ENCODE measurements at places on chromosomes 3 and 15.

DNA sequence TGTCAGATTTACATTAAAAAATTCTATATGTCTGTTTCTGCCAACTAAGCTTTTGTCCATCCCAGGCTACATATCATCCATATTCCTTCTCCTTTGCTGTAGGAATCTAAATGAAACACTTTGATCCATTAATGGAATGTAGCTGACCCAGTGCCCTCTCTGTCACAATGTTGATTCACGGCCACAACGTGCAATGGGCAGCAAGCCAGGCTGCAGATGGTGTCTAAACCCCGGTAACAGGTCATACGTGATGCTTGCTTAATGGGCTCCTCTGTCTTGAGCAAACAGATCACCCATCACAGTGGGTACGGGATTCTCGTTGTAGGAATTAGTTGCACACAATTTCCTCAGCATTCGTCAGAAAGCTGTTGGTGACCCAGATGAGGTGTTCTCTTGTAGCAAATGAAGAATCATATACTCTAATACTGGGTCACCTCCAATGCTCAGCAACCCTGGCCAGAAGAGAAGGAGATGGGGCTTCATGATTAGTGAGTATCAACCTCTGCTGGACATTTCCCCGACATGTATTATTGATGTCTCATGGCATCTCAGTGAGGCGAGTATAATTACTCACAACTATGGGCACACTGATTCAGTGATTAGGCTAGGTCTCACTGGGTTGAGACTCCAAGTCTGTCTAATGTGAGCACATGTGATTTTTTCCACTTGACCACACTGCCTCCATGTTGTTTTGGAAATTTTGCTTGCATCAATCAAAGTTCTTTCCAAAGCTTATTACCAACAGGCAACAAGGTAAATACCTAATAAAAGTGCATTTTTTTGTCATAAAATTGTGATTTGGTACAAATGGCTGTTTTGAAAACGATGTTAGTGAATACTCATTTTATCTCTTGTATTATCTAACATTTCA, 12.9 kb upstream of the DCBLD2 start:
- DNase-seq = no peak

- DNase-seq = no peak
These were observed at the start of gene GCHFR for GRCh38 chr15:40763801-40764628. TSS of gene GCHFR (plus strand) at chr15:40764068. CDS start at chr15:40764181, 113 bp downstream.

DNA sequence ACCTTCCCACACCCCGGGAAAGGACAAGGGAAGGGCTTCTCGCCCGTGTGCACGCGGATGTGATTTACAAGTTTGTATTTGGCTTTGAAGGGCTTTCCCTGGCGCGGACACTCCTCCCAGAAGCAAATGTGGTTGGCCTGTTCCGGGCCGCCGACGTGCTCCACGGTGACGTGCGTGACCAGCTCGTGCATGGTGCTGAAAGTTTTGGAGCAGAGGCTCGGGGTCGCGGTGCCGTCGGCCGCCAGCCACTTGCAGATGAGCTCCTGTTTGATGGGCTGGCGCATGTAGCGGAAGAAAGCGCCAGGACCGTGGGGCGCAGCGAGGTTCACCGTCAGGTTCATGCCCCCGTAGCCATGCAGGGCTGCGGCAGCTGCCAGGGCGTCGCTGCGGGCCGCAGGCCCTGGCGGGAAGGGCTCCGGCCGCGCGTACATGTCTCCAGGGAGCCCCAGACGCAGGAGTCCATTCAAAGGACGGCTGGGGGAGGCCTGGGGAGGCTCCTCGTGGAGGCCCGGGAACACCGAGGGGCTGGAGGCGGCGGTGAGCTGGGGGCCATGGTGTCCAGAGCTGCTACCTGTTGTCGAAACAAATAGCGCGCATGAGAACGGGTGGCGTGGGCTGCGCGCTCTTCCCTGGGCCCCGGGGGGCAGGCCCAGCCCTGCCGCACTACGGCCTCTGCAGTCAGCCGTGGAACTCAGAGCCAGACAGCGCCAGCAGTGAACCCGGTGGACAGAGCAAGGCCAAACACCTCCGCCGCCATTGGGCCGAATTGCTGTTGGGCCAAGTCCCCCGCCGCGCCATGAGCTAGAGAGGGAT, 10.2 kb downstream of the ZIC4 start:
- DNase-seq = no peak

GRCh38 chr15:57591237-57591821, 375 bp upstream of the MYZAP start:
- no peak for DNase-seq

- DNase-seq = no peak
These were observed 154.4 kb upstream of the HES1 start for GRCh38 chr3:193981504-193981903.

DNA sequence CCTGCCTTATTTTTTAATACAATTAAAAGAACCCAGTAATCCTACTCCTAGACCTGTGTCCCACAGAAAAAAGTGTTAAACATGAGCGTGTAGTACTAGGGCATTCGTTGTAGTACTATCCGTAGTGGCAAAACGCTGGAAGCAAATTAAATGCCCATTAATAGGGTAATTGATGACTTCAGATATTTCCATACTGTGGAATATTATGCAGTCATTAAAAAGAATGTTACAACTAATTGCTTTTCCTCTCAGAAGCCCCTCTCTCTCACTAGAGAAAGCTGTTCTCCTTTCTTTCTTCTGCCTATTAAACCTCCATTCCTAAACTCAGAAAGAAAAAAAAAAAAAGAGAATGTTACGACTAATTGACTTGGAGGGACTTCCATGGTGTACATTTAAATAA, 2.7 kb downstream of the BBS4 start:
- DNase-seq = no peak

GRCh38 chr3:16515885-16516420, 2.5 kb upstream of the RFTN1 start:
- DNase-seq = no peak

DNA sequence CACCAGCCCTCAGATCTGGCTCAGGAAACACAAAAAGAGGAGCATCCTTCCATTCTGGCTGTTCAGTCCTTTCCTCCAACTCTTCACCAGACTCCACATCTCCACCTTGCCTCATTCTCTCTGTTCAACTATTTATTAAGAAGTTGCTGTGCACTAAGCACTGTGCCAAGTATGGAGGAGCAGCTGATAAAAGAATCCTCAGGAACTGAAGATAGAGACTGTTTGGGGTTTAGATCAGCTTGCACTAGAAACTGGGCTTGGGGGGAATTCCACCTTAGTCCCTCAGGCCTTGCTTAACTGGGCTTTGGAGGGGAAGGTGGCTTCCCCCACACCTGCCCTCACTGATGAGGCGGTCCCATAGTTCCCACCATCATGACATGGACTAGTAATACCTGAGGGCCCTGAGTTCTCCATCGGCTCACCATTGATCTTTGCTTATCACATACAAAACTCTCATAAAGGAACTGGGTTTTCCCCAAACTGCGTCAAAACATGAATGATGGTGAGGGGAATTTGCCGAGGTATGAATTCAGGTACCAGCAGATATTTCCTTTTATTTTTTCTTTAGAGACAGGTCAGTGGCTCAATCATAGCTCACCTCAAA, 1.7 kb upstream of the CCR8 start:
- DNase-seq = no peak

DNA sequence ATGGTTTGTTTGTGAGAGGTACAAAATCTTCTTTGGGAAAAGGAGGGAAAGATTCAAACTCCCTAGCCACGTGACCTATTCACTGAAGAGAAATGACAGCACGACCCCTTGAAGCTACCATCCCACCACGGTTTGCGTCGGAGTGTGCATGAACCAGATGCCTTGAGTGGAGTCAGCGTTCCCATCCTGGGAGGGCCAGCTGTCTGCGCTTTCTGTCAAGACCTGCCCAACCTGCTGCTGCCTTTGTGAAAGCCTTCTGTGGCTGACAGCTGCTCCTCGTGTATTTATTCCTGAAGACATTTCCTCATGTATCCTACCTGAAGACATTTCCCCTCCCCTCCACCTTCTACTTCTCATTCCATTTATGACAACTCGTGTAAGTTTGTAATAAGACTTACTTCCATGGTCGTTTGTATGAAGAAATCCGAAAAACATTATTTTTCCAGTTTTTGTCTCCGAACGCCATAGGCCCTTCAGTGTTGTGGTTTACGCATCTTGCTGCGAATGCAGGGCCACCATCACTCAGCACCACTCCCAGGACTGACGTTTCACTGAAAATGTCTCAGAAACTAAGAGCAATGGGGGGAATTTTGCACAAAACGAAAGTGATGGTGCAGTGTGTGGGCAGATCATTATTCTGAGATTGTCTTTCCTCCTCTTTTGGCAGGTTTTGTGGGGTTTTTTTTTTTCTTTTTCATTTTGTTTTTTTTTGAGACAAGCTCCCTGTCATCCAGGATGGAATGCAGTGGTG, 18.9 kb downstream of the EBLN2 start:
- DNase-seq = no peak

GRCh38 chr3:133890037-133890436, 5.6 kb downstream of the RAB6B start:
- DNase-seq = no peak

GRCh38 chr15:75126864-75127580, 74.7 kb upstream of the C15orf39 start:
- no peak for DNase-seq

DNA sequence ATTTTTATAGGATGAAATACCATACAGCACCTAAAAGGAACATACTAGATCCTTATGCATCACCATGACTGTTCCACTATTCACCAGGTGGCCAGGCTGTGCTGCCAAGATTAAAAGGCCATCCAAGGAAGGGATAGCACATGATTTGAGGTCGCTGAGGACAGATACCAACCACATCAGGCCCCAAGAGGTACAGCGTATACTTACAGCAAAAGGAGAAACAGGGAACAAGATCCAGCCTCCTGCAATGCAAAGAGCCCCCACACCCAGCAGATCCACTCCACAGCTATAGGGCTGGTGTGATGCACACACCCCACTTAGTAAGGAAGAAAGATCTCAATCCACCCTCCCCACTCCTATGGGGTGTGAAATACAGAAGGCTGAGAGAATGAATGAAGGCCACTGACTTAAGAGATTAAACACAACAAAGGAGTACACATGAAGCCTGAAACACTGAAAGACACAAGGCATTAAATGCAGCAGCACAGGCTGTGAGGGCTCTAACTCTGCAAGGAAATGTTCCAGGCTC, 32.0 kb upstream of the ZNF445 start:
- DNase-seq = no peak

DNA sequence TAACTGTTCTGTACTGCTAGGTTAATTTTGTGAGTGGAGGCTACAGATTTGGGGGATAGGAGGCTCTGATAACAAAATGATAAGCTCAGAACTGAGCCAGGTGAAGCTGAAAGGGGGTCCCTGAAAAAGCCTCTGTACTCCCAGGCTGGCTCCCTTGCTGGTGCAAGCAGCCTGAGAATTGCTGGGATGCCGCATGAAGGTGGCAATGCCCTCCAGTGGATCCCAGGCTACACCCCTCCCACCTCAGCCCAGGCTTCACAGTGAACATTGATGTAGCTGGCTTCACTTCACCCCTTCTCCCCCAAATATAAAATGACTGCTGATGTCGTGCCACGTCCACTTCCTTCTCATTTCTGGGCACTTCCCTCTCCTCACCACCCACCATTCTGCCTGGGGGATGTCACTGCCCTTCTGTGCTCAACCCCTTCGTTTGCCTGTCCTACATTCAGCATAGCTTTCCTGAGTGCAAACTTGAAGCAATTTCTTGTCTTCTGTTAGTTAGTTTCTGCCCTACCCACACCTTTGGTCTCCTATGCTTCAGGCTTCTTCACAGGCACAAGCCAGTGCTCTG, 9.7 kb upstream of the ARHGEF26 start:
- no peak for DNase-seq

DNA sequence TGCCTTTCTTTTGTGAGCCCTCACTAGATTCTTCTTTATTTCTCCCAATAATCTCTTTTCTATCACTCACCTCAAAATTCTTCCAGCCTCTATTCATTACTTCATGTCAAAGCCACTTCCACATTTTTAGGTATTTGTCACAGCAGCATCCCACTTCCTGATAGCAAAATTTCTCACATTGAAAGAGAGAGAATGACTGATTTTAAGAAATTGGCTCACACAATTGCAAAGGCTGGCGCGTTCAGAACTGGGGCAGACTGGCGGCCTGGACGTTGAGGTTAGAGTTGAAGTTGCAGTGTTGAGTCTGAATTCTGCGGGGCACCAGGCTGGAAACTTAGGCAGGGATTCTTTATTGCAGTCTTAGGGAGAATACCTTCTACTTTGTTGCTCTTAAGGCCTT, 117.9 kb downstream of the LRRC28 start:
- no peak for DNase-seq

DNA sequence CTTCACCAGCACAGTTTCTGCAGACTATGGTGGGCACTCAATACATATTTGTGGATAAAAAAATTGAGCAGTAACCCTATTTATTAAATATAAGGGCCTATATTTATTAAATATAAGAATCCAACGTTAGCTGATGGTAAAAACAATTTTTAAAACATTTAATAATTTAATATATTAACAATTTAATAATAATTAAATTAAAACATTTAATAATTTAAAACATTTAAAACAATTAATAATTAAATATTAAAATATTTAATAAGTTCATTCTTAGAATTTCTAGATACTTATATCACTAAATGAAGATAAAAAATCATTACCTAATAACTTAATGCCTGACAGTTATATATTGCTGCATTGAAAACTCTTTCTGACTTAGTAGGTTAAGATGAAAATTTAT, 880.2 kb upstream of the EPHA6 start:
- no peak for DNase-seq

DNA sequence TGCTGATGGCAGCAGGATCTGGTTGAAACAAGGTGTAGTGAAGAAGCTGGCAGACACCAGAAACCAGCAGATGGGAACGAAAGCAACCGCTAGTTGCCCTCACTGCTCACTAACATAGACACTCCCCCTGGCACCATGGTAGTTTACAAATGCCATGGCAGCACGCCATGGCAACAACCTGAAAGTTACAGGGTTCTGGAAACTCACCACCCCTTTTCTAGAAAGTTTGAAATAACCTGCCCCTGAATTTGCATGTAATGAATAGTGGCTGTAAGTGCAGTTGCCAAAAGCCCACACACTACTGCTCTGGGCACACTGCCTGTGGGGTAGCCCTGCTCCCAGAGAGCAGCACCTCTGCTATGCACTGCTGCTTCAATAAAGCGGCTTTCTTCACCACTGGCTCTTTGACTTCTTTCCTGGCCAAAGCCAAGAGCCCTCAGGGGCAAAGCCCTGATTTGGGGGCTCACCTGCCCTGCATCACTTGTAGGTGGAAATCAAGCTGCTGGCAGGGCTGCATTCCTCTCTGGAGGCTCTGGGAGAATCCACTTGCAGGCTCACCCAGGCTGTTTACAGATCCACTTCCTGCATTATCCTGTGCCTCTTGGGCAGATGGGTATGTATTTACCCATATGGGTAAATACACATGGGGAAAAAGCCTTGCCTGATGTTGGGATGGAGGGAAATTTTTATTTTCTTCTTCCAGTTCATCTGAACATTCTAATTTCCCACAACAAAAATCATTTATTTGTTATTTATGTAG, 2.0 kb upstream of the GP9 start:
- no peak for DNase-seq

DNA sequence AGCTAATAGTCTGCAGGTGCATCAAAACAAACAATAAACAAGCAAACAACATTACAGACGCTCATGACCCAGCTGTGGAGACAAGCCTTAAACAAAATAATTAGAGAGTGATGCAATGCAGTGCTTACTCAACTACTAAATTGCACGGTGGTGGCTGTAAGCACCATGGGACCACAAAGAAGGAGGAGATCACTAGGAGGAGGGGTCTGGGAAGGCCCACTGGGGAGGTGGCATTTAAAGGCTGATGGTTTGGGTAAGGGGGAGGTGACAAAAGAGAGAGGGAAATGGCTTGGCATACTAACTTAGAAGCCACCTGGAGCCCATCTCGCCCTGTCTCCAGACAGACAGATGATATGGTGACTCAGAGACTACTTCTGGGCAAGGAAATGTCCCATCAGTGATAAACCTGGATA, 516.7 kb downstream of the FOXP1 start:
- DNase-seq = no peak

- no peak for DNase-seq
These were observed 528.8 kb upstream of the NAALADL2 start for GRCh38 chr3:174330303-174330702.

Data from cortex of kidney (tissue), 1 donor.